Psoas muscle (tissue), 8 donors: ENCODE measurements at places on chromosomes 5 and 9. TPM values are rescaled to one million over a fixed set of nuclear protein-coding genes. Genes with fewer than 3 reads are reported as not detected.

GRCh38 chr5:141003791-141004611 is 37.7 kb downstream of the PCDHAC2 start:
- no peak for DNase-seq

DNA sequence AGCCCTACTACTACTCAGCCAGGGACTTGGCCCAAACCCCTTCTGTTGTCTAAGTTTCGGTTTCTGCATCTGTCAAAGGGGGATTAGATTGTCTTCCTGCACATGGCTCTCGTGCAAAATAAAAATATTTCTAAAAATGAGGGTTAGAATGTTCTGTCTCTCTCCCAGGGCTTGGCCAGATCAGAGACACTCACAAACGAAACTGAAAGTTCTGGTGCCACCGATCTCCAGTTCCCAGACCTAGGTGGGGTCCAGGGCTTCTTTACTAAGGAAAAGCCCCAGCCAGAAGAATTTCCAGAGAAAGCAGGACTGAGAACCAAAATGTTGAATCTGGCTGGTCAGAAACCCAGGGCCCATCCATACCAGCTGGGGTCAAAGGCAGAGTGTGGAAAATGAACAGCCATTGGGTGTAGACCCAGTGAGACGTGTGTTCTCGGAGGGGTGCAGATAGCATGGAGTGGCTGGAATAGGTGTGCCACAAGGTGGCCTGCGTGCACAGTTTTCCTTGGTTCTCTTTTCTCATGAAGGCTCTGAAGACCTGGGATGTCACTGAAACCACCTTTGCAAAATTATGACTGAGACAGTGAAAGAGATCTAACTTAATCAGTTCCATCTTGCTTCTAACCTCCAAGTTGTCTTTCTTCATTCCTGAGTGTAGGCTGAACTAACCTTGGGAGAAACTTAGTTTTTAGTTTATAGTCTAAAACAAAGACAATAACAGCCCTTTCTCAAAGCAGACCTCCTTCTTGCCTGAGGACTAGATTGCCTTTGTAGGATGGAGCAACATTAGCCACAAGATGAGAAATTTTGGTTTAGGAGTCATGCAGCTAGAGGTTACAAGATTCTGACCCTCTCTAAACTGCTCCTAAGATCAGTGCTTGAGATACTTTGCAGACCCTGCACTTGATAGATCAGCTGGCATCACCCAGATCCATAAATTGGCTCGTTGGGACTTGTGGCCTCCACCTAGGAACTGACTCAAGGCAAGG is 2.3 kb upstream of the SLC23A1 start:
- DNase-seq, result no peak

GRCh38 chr5:176895831-176896230 is 3.3 kb downstream of the HK3 start:
- DNase-seq, result no peak

DNA sequence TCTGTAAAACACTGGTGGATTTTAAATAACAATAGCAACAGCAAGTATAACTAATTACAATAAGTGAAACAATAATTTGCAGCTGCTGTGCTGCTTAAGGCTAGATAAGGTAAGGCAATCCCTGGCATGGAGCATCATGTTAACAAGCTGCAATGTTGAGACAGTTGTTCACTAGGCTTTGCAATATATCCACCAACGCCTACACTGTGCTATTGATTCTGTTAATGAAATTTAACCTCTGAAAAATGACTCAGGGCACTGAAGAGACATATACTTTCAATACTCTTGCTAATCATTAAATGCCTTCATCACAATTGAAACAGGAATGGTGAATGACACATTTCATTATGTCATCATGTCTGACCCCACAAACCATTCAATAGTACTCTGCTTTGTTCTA is 255.0 kb downstream of the EFNA5 start:
- no peak for DNase-seq

DNA sequence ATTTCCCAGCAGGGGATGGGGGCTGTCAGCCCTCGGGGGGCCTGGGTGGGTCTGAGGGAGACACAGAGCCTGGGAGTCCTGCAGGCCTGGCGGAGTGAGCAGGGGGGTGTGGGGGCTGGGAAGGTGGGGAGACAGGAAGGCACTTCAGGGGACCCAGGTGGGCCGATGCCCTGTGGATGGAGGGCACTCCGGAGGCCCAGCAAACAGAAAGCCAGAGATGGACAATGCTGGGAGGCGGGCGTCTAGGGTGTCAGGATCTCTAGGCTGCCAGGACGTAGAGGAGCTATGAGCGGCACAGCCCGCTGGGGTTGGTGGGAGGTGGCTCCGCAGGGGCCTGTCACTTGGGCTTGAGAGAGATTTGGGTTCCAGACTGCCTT is 87.6 kb upstream of the COL5A1 start:
- peak; percentile 35 for DNase-seq

GRCh38 chr5:151284392-151284967 is 19.1 kb downstream of the SLC36A3 start:
- DNase-seq, result no peak

GRCh38 chr5:172637740-172638139 is 3.3 kb upstream of the NEURL1B start:
- DNase-seq, result no peak

GRCh38 chr5:143683459-143683858 is 128.5 kb upstream of the HMHB1 start:
- DNase-seq, result no peak

DNA sequence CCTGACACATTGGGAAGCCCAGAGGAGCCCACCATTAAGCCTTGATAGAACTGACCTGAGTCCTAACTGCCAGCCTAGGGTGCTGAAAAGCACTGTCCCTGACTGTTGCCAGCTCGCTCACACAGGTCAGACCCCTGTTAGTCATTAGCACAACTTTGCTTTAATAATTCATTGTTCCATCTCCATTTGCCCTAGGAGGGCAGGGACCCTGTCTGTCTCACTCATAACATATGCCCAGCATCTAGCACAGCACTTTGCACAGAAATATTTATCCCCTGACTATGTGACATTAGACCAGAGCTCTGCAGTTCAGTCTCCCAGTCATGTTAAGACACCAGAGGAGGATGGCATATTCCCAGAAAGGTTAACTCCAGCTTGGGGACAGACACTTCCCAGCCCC is 61.8 kb upstream of the STXBP1 start:
- DNase-seq, result no peak

DNA sequence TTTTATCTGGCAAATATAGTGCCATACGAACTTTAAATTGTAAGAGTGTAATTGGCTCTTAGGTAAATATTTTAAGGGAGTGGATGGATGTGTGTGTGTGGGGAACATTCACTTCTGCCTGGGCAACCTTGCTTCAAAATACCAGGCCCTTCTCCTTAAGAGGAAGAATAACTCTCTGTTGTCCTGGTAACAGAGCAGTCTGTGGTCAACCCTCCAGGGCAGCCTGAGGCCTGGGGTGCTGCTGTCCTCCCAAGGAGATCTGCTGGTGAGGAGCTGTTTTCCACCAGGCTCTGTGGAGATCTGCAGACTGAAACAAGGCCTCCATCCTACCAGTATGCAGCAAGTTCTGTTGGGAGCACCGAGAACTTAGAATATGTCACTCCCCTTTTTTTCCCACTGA is 325.2 kb downstream of the PSAT1 start:
- no peak for DNase-seq

DNA sequence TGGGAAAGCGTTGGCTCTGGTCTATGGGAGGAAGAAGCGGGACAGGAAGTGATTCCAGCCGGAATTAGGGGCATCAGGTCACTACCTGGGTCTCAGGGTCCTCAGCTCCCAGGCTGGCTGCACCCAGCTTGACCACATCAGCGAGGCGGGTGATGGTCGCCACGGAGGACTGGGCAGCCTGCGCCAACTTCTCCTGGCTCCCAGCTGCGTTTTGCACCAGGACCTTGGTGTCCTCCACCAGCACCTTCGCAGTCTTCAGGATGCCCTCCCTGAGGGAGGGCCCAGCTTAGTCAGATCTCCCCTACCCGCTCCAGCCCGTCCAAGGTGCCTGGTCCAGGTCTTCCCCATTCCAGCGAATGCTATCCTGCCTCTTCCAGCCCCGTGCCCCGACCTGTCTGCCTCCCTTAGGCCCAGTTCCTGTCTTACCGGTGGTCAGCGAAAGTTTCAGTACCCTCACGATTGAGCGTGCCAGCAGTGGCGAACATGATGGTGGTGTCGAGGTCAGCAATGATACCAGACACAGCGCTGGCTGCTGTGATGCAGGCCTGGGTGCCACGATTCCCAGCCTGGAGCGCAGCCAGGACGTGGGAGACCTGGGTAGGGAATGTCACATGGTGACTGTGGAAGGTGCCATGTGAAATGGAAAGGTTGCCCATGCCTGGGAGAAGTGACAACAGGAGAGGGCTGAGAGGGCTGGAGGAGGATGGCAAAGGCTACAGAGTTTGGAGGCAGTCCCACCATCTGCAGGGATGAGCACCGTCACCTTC is 14.4 kb upstream of the TPM2 start:
- DNase-seq, result no peak

- no peak for DNase-seq
These were observed 128.8 kb downstream of the ATPSCKMT start for GRCh38 chr5:10120934-10121333.

- DNase-seq, result no peak
These were observed 57.8 kb upstream of the RAI14 start for GRCh38 chr5:34598177-34598794.

GRCh38 chr5:10348258-10348657 is 5.2 kb upstream of the MARCHF6 start:
- no peak for DNase-seq

GRCh38 chr5:161720460-161720859 is 34.9 kb downstream of the GABRA6 start:
- no peak for DNase-seq

DNA sequence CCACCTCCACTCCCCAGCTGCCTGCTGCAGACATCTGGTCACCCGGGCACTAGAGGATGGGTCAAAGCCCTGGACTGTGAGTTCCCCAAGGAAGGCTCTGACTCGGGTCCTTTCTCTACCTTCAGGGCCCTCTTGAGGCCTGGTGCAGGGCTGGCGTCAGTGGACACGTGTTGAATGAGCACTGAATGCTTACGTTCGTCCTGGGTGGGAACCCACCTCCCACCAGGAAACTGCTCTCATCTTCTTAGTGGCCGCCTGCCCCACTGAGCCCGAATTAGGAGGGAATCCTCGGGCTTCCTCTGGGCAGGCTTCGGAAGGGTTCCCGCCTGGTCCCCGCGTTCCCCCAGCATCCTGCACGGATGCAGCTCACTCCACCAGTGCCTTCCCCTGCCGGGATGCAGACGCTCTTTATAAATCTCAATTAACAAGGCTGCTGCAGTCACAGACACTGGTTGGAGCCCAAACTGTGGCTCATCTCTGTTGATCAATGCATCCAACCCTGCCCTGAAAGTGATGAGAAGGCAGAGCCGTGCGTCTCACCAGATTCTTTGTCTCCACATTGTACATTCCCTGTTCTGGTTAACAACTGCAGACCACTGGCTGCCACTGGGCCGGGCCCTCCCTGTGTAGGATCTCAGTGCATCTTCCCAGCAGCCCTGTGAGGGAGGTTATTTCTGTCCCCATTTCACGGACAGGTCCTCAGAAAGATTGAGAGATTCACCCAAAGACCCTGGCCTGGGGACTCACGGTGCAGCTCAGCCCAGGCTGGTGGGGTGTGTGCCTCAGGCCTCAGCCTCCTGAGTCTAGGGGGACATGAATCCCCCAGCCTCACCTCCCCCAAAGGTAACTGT is 168.8 kb downstream of the GAPVD1 start:
- DNase-seq, result no peak

The TRPM3 gene
- not detected for total RNA-seq

The PKD2L2 gene
- 4.5 TPM for total RNA-seq

The SPACA9 gene
- 1.2 TPM for total RNA-seq

The BTNL8 gene
- total RNA-seq, result 0.19 TPM

The SWI5 gene
- 10.0 TPM for total RNA-seq

The STKLD1 gene
- 0.32 TPM for total RNA-seq

The TAF1L gene
- total RNA-seq, result not detected
